ENCODE measurements at places on chromosomes 12 and 14.

DNA sequence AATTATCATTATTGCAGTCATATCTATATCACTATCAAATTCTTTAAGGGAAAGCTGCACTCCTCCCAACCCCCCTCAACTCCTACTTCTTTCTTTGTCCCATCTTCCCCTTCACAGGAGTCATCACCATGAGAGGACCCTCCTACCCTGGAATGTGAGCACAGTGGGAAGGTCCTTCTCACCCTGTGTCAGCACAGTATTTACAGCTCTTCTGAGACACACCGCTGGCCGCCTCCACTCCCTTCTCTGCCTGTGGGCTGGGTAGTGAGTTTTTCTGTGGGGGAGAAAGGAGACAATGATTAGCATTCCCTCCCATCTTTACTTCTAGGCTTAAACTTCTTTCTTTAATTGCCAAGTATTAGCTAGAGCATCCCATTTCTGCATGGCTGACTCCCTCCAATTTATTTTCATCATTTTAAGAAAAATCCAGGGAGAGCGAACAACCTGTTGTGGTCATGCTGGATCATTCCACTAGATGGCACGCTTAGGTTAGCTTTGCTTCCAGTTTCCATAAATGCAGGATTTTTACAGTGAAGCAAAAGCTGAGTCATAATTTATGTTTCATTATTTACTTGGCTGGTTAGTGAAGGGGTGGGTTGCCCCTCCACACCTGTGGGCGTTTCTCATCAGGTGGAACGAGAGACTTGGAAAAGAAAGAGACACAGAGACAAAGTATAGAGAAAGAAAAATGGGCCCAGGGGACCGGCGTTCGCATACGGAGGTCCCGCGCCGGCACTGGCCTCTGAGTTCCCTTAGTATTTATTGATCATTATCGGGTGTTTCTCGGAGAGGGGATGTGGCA is 188.5 kb downstream of the ALX1 start:
- peak; percentile 79 for DNase-seq

- DNase-seq, result no peak
Measured at GRCh38 chr12:78278706-78279190, 448.1 kb downstream of the NAV3 start.

- DNase-seq, result peak; percentile 58
Measured at GRCh38 chr12:93571925-93572711, at the start of gene SOCS2. Gene SOCS2, plus strand, starts transcription at chr12:93572675. Its CDS starts 223 bp downstream, at chr12:93572898.

- DNase-seq, result peak; percentile 77
Measured at GRCh38 chr14:58501214-58501816, 73.8 kb downstream of the KIAA0586 start.

- DNase-seq, result no peak
Measured at GRCh38 chr14:31785574-31785973, 224.4 kb downstream of the NUBPL start.

GRCh38 chr14:85442996-85443395 is 86.9 kb upstream of the FLRT2 start:
- DNase-seq, result no peak

- no peak for DNase-seq
Measured at GRCh38 chr12:79634957-79635471, 55.8 kb downstream of the PAWR start.

- DNase-seq, result no peak
Measured at GRCh38 chr12:119949594-119949993, 39.4 kb upstream of the BICDL1 start.

- DNase-seq, result no peak
Measured at GRCh38 chr14:100467939-100468338, 119.3 kb downstream of the BEGAIN start.

DNA sequence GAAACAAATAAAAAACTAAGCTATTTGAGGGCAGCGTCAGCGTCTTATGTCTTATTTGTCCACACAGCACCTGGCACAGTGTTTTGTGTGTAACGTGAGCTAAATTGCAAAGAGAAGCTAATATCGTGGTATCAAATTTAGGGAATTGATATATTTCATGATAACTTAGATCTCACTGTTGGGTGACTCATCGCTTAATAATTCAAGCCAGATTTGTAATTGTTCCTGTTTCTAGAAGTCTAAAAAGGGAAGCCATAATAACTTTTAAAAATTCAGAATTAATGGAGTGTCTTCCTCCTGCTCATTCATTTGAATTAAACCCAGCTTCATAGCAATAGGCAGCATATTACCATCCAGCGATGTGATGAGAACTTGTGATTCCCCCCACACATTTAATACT is 214.7 kb downstream of the PDZRN4 start:
- DNase-seq, result no peak

DNA sequence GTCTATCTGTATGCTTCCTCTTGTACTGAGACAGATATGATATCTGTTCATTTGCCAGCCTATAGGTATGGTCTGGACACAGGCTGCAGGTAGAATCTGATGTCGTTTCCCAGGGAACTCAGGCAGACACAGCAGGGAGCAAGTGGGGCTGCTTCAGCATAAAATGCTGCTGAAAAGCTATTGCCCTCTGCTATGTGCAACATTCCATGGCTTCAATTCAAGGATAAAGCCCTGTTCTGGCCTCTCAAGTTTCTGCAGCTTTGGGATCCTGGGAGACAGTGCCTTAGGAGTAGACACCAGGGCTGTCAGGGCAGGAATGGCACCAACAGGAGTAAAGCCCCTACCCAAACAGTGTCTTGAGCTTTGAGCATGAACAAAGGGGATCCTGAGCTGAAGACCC is 173.5 kb downstream of the SLC41A2 start:
- DNase-seq, result peak; percentile 66

- DNase-seq, result peak; percentile 34
Measured at GRCh38 chr12:65232476-65233077, 45.9 kb upstream of the MSRB3 start.

- no peak for DNase-seq
Measured at GRCh38 chr12:46445093-46445492, 72.5 kb upstream of the SLC38A2 start.

DNA sequence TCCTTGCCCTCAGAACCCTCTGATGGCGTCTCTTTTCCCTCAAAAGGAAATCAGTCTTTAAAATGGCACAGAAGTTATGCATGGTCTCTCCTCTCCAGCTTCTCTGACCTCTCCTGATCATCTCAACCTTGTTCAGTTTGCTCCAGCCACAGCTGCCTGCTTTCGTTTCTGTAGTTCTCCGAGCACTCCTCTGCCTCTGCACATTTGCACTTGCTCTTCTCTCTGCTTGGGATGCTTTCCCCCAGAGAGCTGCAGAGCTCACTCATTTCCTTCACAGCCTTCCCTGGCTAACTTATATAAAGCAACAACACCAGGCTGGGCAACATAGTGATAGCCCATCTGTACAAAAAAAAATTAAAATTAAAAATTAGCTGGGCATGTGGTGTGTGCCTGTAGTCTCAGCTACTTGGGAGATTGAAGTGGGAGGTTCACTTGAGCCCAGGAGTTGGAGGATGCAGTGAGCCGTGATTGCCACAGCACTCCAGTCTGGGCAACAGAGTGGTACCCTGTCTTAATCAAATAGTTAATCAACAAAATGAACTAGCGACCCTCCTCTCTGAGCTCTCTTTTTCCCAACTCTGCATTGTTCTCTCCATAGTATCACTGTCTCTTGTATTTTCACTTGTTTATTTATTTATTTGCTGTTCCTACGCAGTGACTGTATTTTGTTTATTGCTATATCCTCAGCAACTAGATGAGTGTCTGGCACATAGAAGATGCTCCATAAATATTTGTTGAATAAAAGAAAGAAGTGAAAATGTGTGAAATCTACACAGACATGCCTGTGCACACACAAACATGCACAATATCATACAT is 37.7 kb downstream of the PPFIBP1 start:
- peak; percentile 13 for DNase-seq

- peak; percentile 27 for DNase-seq
Measured at GRCh38 chr12:2541631-2542204, 253.1 kb upstream of the FKBP4 start.

DNA sequence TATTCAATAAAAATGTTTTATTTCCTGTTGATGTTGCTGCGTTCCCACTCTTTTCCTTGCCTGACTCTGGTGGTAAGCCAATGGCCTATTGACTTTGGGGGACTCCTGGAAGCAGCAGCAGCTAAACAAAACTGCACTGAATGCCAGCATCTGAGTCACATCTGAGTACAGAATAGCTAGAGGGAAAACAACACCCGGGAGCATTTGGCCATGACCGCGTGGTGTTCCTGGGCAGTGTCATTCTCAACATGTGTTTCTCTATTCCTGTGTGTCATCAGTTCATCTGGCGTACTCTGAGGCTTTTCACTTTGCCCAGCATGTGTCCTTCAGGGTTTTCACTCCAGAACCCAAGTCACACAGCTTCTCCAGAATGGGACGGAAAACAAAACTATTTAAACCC is 238.8 kb downstream of the PAWR start:
- peak; percentile 30 for DNase-seq

DNA sequence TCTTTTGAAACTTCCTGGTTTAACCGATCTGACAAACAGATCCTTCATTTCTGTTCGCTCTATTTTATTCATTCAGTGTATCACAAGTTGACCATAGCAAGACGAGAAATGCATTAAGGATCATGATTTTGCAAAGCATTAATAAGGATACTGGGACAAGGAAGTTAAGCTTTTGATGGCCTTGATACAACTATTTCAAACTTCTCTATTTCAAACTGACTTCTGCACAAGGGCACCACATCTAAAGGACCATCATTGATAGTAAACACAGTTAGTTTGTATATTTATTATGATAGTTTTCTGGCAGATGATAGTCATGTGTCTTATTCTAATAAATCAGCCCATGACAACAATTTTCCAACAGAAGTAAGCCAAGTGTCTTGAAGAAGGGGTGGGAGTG is 25.8 kb upstream of the PLXNC1 start:
- no peak for DNase-seq

- DNase-seq, result no peak
Measured at GRCh38 chr14:95413289-95414215, 93.8 kb upstream of the CLMN start.

DNA sequence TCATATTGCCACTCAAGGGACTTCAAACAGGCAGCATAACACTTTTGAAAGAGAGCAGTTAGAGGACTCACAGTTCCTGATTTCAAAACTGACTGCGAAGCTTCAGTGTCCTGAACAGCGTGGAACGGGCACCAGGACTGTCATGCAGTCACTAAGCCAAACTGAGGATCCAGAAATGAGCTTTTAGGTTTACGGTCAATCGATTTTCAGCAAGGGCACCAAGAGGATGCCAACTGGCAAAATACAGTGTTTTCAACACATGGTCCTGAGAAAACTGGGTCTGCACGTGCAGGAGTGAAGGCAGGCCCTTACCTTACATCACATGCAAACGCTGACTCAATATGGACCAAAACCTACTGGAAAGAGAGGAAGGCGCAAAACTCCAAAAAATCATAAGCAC is 15.6 kb downstream of the BRF1 start:
- DNase-seq, result no peak

DNA sequence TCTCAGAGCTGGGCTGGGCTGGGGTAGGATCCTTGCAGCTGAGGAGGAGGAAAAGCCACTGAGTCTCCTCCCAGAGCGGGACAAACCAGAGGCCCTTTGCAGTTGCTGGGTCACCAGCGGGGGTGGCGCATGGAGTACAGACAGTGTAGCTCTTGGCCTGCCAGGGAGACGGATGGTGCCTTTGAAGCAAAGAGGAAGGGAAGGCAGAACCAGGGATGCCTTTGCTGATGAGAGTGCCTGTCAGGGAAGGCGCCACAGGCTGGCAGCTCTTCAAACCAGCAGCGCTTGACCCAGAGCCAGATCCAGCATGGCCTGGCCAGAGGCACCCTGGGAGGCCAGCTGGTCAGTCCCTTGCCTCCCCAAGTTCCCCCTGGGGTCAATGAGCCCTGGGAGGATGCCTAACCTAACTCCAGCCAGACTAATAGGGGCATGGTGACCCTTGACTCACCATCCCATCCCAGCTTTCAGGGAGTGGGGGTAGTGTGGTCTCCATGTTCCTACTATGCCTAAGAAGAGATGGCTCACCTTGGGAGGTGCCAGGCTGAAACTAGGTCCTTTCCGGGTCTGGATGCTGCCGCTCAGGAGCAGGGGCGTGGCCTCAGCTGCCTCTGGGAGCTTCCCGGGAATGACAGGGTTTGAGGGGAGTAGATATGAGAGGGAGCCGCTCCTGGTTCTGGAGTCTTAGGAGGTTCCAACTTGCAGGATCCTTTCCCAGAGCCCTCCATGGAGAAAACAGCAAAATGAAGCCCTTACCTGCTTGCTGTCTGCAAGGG is 19.8 kb downstream of the VASH1 start:
- DNase-seq, result no peak

DNA sequence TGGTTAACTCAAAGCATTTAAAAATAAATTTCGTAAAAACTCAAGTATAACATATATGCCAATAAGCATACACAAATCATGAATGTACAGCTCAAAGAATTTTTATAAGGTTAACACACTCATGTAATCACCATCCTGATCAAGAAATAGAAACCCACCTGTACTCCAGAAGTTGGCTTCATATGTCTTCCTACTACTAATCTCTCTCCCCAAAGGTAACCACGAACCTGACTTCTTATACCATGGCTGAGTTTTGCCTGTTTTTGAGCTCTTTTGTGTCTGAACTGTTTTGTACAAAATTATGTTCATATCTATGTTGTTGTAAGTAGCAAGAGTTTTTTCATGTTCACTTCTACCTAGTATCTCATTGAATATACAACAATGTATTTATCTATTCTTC is 18.7 kb downstream of the DUSP16 start:
- DNase-seq, result no peak

DNA sequence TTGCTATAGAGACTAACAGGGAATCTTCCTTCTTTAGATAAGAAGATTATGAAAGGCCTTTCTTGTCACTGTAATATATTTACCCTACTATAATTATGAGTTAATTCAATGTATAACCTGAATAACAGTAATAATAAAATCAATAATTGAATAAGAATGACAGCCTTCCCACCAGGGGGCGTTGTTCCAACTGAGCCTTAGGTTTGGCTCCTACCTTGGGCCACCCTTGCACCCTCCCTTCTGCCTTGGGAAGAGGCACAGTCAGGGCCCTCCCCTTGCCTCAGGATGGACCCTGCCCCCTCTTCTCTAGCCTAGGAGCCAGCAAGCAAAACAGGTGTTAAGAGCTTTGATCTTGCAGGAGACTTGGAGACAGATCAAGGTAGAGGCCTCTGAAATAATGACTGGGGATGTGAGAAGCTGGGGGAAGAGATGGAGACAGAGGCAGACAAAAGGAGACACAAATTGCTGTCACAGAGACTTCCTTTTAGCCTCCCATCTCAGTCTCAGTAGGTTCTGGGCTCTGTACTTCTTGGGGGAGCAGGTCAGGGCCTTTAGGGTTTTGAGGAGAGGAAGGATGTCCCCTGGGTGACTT is 40.1 kb upstream of the CISTR start:
- DNase-seq, result no peak

Data from tongue (tissue), 3 donors.